ENCODE measurements at places on chromosomes 1 and 21.

DNA sequence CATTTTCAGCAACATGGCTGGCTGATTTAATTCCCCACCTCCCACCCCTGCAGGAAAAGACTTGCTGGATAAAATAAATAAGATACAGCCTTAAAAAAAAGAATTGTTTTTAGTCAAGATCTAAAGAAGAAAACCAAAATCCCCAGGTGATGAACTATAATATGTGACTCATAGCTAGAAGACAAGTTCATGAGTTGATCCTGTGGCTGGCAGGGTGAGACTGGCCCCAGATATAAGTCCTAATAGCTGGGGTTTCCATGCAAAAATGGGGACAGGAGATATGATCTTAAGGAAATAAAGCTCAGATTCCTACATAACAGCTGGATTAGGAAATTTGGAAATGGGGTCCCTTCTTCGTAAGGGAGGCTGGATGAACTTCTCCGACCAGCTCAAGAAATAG, 21.9 kb upstream of the RGSL1 start:
- no peak for DNase-seq

DNA sequence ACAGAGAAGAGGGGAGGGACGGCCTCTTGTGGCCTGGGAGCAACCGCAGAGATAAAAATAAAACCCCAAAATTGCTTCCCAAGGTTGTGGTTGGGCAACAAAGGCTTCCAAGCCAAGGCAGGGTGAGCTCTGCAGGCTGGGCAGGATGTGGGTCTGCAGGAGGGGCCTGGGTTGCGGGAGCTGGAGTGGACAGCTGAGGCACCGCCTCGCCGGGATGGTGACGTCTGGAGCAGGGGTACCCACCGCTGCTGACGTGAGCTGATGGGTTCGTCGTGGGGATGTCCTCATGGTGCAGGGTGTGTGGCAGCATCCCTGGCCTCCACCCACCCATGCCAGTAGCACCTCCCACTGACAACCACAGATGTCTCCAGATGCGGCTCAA, 3.7 kb downstream of the AURKAIP1 start:
- no peak for DNase-seq

- DNase-seq, result no peak
Measured at GRCh38 chr1:171981303-171981702, 140.0 kb downstream of the DNM3 start.

DNA sequence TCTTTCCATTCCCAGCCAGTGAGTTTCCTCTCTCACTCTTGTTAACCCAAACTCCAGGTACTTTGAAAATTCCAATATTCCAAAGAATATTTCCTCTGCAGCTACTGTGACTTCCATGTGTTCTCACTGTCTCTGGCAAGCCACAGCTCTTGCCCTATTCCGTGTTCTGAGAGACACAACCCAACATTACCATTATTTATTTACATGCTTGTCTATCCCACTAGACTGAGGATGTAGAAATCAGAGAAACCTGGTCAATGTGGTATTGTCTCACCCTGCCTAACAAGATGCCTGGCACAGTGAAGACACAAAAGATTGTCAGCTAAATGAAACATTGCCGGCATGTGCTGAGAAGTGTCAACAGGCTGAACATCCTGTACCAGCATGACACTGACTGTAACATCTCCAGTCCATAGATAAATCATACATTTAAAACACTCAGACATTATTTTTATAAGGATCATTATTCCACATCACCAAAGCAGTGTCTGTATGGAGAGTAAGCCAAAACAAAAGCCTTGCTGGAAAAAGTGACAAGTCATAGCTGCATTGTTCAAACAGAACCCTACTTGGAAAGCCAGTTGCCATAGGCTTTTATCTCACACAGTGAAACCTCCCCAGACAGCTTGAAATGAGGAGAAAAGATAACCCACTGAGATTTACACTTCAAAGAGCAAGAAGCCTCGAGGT, 72.3 kb downstream of the SIPA1L2 start:
- DNase-seq, result no peak

GRCh38 chr21:15462092-15462491, 267.7 kb upstream of the USP25 start:
- no peak for DNase-seq

- DNase-seq, result no peak
Measured at GRCh38 chr1:28737307-28738132, 780 bp downstream of the YTHDF2 start.

GRCh38 chr1:226962421-226963391, 22.6 kb downstream of the COQ8A start:
- no peak for DNase-seq

GRCh38 chr1:115748401-115749150, 19.9 kb downstream of the CASQ2 start:
- DNase-seq, result no peak

DNA sequence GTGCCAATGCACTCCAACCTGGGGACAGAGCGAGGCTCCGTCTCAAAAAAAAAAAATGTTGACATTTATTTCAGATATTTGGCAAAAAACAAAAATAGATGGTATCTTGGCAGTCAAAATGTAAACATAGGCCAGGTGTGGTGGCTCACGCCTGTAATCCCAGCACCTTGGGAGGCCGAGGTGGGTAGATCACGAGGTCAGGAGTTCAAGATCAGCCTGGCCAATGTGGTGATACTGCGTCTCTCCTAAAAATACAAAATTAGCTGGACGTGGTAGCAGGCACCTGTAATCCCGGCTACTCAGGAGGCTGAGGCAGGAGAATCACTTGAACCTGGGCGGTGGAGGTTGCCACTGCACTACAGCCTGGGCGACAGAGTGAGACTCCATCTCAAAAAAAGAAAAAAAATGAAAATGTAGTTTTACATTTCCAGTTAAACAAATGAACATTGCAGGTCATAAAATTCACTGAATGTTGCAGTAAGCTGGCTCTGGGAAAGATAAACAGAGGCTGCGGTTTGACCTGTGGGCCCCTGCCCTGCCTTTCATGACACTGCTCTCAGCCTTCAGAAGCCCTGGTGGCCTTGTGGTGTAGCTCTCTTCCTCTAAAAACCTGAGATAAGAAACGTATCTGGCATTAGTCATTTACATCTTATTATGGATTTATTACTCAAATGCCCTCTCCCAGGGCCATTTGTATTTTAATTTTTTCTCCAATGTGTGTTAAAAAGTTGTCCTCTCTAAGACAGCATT, 12.2 kb upstream of the SLC44A3 start:
- no peak for DNase-seq

DNA sequence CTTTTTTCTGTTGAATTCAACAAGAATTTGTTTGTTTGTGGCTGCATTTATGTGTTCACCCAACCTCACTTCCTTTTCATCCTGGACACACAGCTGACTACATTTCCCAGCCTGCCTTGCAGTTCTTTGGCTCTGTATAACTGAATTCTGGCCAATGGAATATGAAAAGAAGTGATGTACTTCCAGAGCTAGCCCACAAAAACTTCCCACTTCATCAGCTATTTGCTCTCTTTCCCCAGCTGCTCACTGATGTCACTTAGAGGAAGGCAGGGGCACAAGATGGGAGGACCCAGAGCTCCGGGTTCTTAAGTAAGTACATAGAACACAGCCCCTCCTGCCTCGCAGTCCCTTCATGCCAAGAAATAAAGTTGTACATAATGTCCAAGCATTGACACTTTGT, 235.0 kb upstream of the FGGY start:
- peak; percentile 76 for DNase-seq

GRCh38 chr1:225480825-225481434, 53.1 kb upstream of the LBR start:
- DNase-seq, result no peak

DNA sequence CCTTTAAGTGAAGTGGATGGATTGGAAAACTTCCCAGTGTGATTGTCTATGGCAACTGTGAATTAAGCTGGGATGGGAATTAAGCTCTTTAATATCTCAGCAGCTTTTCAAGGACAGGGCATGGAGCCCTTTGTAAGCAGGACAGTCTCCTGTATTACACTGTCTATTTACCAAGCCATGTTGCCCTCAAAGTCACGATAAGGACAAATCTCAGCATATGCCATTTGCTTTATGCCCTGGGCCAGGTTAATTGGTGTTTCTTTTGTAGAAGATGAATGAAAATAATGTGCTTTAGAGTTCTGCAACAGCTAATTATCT, 17.6 kb downstream of the UTP25 start:
- no peak for DNase-seq

DNA sequence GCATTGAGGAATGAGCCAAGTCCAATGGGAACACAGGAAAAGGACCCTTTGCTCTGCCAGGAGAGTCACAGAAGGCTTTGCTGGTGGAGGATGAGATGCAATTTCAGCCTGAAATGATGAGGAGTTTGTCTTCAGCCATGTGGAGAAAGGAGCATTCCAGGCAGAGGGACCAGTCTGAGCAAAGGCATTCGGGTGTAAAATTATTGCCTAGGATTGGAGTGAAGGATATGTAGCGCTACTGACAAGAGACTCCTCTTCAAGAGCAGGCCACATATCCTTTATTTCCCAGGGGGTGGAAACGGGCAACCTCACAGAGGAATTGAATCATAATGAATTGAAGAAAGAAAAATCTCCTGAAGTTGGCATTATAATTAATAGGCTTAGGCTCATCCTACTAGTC, 1.1 kb upstream of the CSF1 start:
- no peak for DNase-seq

- no peak for DNase-seq
Measured at GRCh38 chr1:106747232-106747631, 309.2 kb upstream of the PRMT6 start.

DNA sequence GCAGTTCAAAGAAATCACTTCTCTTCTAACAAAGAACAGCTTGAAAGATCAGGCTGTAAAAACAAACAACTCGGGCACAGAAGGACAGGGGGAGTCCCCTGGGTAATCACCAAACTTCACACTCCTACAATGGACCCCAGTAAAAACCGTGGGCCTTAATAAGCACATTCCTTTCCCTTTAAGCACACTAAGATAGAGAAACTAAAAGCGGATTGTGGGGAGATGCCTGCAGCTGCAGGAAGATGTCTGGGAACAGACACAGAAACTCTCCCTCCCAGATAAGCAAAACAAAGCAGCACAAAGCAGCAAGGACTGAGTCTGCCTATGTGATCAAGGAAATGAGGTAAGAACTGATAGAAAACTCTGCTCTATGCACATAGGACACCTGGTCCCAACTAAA, 37.6 kb upstream of the CTBS start:
- DNase-seq, result no peak

- DNase-seq, result no peak
Measured at GRCh38 chr1:75134647-75135572, 722 bp downstream of the LHX8 start.
